Right atrium auricular region (tissue), 2 donors: ENCODE measurements at places on chromosomes 16 and 17. TPM values are rescaled to one million over a fixed set of nuclear protein-coding genes. Genes with fewer than 3 reads are reported as not detected.
A peak's percentile ranks its signal among the peaks of the same experiment; 100 is the strongest.

GRCh38 chr17:63279498-63280230 is 166.4 kb downstream of the CYB561 start:
- H3K4me3 ChIP-seq = no peak overlapping the region
- no peak for DNase-seq
- H3K27ac ChIP-seq = no peak overlapping the region
- no peaks in the 10 kb centered on the region for H3K4me1 ChIP-seq
- H3K27me3 ChIP-seq = no peaks in the 10 kb centered on the region

DNA sequence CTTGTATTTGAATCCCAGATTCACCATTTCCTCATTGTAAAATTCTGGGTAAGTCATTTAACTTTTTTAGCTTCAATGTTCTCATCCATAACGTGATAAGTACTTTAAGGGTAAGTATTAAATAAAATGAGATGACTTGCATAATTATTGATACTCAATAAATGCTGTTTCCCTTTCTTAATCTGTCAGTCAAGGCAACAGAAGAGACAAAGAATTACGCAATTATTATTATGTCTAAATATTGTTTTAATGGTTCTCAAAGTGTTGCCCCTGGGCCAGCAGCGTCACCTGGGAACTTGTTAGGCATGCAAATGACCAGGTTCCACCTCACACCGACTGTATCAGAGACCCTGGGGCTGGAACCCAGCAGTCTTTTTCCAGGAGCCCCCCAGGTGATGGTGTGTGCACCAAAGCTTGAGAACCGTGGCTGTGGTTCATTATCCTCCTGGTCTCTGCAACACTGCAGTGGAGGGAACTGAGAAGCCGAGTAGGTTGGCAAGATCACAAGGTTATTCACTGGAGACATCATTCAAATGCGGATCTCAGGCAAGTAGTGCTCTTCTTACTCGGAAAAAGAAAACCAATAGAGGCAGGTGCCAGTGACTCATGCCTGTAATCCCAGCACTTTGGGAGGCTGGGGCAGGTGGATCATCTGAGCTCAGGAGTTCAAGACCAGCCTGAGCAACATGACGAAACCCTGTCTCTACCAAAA is 43.5 kb downstream of the LYRM9 start:
- H3K36me3 ChIP-seq = no peaks in the 10 kb centered on the region
- H3K27ac ChIP-seq = no peak overlapping the region
- DNase-seq = no peak
- no peak overlapping the region for H3K4me3 ChIP-seq
- H3K27me3 ChIP-seq = no peaks in the 10 kb centered on the region

Gene FGF11
- 18.6 TPM for total RNA-seq

DNA sequence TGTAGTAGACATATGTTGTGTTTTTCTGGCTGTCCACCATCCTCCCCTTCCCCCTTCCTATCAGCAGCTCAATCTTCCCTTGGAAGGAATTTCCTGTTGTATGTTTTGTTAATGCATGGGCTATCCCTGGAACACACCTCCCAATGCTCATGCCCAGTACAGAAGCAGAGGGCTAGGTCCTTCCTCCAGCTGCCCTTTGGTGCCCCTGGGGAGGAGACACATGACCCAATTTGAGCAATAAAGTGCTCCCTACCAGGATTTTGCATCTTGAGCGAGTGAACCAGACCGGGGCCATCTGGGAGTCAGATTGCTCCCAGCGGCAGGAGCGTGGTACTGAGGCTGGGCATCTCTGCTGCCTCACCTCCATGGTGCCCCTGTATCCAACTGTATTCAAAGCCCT is 141.5 kb upstream of the MED13 start:
- H3K36me3 ChIP-seq = no peaks in the 10 kb centered on the region
- no peak overlapping the region for H3K27ac ChIP-seq
- H3K4me3 ChIP-seq = no peak overlapping the region
- H3K4me1 ChIP-seq = no peaks in the 10 kb centered on the region
- DNase-seq = no peak
- no peaks in the 10 kb centered on the region for H3K27me3 ChIP-seq

Gene PDK2
- 186 TPM for total RNA-seq

DNA sequence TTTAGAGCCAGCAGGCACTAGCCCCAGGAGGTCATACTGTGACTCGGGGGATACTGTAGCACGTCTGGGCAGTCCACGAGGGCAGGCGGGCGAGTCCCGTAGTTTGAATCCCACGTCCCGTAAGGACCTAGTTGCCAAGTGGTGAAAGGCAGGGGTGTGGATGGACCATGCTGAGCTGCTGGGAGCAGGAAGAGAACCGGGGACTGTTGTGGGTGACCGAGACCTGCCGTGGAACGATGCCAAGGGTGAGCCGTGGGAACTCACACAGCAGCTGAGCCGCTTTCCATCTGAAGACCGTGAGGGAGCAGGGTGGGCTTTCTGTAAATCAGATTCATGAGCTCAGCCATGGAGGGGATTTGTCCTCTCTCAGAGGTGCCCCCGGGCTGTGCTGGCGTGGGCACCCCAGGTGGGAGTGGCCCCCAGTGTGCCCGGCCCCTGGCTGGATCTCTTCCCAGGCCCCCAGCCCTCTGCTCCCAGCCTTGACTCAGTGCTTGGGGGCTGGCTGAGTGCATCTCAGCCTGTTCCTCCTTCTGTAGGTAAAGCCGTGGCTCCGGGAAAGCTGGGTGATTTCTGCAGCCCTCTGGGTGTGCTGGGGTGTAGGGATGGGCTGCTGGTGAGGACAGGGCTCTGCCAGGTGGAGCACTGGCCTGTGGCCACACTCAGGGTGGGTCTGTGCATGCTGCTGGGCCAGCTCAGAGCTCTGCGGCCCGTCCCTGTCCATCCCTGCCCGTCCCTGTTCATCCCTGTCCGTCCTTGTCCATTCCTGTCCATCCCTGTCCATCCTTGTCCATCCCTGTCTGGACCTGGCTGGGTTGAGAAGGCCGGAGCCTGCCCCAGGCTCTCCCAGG is 13.6 kb downstream of the ASPSCR1 start:
- no peaks in the 10 kb centered on the region for H3K4me1 ChIP-seq
- DNase-seq = no peak
- peaks cover 8% of the 10 kb centered on the region for H3K36me3 ChIP-seq
- H3K27me3 ChIP-seq = no peaks in the 10 kb centered on the region
- no peak overlapping the region for H3K4me3 ChIP-seq

DNA sequence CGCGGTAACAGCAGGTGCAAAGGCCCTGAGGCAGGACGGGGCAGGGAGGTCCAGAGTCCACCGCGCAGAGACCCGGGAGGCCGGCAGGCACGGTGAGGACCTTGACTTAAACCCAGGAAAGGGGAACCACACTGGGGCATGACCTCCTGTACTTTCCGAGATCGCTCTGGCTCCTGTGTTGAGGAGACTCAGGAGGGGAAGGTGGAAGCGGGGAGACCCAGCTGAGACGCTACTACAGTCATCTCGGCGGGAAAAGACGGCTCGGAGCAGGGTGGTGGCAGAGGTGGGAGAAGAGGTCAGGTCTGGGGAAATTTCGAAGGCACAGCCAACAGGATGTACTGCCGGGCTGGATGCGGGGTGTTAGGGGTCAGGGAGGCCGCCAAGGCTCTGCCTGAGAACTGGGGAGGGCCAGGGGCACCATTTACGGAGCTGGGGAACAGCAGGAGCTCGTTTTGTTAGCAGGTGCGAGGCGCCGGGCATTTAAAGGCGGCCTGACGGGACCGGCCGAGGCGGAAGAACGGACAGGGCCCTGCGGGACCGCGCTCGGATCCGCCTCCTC is 22.3 kb downstream of the NPTX1 start:
- no peaks in the 10 kb centered on the region for H3K36me3 ChIP-seq
- H3K27ac ChIP-seq = peak overlapping the region; percentile 96
- peaks cover 31% of the 10 kb centered on the region for H3K4me1 ChIP-seq
- H3K27me3 ChIP-seq = no peaks in the 10 kb centered on the region
- H3K4me3 ChIP-seq = peak overlapping the region; percentile 92

GRCh38 chr17:68302666-68303065 is 11.4 kb downstream of the ARSG start:
- no peaks in the 10 kb centered on the region for H3K27me3 ChIP-seq
- DNase-seq = no peak
- no peaks in the 10 kb centered on the region for H3K4me1 ChIP-seq
- no peak overlapping the region for H3K27ac ChIP-seq

Gene DNAI2
- not detected for total RNA-seq

Gene TRIM72
- total RNA-seq = 0.11 TPM

GRCh38 chr17:9151091-9151490 is 129.8 kb downstream of the NTN1 start:
- H3K27me3 ChIP-seq = no peaks in the 10 kb centered on the region
- no peak for DNase-seq
- no peak overlapping the region for H3K27ac ChIP-seq
- H3K4me3 ChIP-seq = no peak overlapping the region

Gene RDM1
- total RNA-seq = not detected

Gene DNAAF1
- total RNA-seq = 1.8 TPM
